ENCODE measurements at places on chromosomes 2 and 18.

- DNase-seq, result no peak
Observed at GRCh38 chr2:59590798-59591197, 962.7 kb downstream of the BCL11A start.

DNA sequence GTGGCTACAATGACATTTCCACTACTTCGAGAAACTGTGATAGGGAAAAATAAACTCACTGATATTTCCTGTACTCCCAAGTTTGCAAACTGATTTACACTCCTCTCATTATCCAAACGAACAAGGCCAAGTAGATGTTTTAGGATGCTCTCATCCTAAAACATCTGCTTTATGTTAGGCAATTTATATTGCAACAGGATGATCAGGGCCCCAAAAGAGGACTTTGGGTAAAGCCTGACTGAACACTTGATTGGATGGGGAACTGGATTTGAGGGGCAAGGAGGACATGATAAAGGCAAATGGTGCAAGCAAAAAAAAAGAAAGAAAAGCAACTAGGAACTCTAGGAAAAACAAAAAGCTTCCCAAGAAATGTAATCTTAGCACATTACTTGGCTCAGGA lies 2.1 kb upstream of the HES6 start:
- no peak for DNase-seq

- DNase-seq, result no peak
Observed at GRCh38 chr2:19538411-19538963, 180.1 kb upstream of the OSR1 start.

DNA sequence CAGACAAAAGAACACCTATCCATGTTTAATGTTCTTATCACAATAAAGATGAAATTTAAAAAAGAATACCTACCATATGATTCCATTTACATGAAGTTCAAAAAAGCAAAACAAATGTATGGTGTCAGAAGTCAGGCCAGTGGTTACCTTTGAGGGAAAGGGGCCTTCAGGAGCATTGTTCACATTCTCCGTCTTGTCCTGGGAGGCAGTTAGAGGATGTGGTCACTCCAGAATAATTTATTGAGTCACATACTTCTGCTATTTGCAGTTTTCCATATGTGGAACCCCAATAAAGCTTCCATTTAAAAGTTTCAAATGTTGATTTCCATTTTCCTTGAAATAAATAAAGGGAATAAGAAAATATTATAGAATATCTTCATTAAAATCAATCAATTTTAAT lies 41.6 kb upstream of the POU3F3 start:
- DNase-seq, result no peak

GRCh38 chr18:62183578-62184195 lies 3.2 kb downstream of the PIGN start:
- no peak for DNase-seq
